CD4-positive, alpha-beta T cell treated with Interleukin-12 subunit alpha and Interleukin-12 subunit beta, for 1 hour (primary cell): ENCODE measurements at places on chromosomes 12 and 14.

DNA sequence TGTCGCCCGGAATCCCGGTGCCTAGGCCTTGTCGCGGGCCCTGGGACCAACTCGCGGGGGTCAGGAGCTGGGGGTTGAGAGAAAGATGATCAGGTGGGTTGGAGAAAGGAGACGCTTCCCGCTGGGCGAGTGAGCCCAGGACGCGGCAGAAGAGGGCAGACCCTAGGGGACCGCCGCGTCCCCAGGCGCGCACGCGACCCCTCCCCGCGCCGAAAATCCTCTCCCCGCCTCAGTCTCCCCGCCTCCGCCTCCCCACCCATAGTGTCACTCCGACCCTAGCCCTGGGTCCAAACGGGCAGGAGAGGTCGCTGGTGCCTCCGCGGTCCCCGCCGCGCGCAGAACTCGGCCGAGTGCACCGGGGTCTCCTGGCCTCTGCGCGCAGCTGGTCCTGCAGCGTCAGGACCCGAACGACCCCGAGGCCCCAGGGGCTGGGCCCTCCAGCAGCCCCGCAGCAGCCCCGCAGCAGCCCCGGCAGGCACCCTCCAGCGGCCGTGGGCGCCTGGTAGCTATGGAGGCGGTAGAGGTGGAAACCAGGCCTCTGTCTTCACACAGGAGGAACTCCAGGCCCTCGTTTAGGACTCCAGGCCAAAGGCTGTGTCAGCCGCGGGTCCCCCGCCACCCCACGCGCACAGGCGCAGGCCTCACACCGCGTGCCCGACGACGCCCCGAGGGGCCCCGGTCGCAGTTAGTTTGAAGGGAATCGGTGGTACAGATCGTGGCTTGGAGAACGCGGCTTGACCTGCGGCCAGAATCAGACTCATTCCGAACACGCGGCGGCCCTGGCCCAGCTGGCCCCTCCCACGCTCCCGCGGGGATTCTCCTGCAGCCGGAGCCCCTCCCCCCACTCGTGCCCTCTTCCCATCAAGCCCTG, 60.1 kb upstream of the EIF5 start:
- DNase-seq: no peak

DNA sequence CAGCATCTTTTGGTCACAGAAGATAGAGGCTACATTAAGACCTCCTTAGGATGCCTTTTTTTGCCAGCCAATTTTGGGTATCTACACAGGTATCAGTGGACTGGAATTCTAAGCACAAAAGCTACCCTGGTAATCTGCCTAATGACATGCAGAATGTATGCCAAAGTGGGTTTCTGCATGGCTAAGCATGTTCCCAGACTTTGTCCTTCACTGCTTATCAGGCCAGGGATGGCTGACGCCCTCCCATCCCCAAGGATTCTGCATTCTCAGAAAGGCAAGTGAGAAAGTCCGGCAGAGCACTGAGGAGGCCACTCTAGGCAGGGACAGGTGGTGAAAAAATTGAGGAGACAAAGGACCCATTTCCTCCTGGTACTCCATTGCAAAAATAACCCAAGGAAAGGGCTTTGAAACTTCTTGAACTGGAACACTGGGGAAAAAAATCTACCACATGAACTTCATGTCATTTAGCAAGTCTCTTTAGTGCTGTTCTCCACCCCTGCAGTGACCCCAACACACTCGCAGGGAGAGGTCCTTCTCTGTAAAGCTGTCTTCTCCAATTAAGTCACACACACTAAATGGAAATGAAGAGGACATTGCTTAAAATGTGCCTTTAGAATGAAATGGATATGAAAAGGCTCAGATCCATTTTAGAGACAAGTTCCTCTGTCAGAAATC, 91.7 kb upstream of the MAX start:
- DNase-seq: no peak

DNA sequence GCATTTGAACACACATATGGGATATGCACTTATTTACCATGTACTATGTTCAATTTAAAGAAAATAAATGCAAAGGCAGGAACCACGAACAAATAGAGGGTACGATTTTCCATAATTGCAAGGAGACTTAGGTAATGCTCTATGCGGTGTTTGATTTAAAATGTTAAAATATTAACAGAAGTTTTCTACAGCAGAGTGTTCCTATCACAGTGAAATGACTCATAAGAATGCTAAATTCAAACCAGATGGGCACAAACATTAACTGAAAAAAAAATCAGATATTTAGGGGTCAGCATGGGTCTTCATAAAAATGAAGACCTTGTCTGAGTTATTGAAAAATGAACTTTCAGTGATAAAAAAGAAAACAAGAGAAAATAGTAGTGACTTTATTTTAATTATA, 65.4 kb downstream of the LLPH start:
- DNase-seq: no peak

DNA sequence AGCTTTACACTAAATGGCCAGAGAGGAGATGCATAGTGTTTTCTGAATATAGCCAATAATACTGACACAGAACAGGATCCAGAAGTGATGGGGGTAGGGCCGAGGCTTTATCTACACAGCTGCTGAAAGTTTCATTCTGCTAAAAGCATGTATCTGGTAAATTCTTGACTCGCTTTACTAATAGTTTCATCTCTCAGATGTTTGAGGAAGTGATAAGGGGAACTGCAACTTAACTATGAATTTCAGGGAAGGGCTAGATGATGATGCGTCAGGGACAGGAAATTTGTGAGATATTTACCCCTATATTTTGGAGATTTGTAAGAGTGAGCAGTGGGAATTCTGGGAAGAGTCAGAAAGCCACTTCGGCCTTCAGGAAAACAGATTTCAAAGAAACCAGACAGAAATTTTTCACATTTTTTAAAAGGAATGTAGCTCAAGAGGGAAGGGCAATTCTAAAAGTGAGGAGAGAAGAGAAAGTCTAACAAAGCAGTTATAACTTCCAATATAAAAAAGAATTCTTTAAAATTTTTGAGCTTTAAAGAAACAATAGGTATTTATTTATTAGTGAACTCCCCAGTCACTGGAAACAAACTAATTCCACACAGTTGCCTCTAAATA, 243.1 kb downstream of the BCAT1 start:
- DNase-seq: no peak

DNA sequence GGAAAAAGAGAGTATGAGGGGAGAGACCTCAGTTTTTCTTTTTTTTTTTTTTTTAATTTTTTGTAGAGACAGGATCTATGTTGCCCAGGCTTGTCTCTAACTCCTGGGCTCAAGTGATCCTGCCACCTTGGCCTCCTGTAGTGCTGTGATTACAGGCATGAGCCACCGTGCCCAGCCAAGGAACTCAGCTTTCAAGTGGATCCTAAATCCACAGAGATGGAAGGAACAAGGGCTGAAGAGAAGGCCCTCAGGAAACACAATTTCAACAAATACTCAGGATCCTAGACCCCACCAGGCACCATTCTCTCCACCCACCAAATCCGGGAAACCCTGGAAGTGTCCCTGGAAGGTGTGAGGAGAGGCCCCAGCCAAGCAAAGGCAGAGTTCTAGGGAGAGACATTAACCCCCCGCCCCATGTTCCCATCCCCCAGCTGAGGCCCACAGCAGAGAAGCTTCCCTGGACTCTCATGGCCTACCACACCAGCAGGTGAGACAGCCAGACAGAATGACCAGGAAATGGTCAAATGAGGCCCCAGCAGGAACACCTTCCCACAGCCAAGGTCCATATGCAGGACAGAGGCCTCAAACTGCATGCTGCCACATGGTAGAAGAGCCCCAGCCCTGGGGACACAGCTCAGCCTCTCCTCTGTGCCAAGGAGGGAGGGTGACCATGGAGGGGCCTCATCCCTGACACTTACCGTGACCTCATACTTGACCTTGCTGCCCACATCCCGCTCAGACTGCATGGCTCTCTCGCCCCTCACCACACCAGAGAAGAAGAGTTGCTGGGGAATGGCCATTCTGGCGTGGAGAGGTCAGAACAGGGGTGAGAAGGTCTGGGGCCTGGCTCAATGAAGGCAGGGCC, 14.1 kb downstream of the ITGA7 start:
- no peak for DNase-seq

DNA sequence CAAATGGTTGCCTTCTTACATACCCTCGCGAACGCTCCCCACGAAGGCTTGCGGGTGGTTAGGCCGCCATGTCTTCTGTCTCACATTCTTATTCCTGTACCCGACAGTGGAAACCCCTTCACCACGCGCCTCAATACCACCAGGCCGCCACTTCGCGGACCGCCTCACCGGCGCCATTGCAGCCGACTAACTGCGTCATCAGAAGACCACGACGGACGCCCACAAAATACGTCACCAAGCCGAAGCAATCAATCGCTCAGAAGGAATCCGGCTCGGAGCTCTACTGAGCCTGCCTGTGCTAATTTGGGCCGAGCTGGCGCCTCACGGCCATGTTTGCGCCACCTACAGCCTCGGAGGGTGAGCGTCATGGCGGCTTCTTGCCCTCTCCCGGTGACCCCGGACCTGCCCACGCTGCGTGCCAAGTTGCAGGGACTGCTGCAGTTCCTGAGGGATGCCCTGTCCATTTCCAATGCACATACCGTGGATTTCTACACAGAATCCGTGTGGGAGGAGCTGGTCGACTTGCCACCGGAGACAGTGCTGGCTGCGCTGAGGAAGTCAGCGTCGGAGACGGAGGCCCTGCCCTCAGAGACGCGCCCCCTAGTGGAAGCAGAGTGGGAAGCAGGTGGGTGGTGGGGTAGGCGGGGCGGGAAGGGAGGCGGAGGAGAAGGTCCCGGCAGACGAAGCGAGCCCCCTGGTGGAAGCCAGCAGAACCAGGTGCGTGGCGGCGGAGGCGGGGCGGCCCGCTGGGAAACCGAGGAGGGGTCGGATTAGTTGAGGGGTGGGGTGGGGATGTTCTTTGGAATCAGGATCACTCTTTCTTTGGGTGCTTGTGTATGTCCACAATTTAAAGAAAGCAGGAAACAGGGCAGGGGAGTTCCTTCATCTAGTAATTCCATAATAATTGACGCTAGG, at the start of the genes CCDC59 and METTL25:
Gene CCDC59, minus strand, starts transcription at position 188 of the 915 bp plus-strand sequence. Its CDS starts 11 bp downstream, at position 177.
Gene METTL25, plus strand, starts transcription at position 330 of the 915 bp plus-strand sequence. Its CDS starts 37 bp downstream, at position 367.
- DNase-seq: peak; percentile 97

DNA sequence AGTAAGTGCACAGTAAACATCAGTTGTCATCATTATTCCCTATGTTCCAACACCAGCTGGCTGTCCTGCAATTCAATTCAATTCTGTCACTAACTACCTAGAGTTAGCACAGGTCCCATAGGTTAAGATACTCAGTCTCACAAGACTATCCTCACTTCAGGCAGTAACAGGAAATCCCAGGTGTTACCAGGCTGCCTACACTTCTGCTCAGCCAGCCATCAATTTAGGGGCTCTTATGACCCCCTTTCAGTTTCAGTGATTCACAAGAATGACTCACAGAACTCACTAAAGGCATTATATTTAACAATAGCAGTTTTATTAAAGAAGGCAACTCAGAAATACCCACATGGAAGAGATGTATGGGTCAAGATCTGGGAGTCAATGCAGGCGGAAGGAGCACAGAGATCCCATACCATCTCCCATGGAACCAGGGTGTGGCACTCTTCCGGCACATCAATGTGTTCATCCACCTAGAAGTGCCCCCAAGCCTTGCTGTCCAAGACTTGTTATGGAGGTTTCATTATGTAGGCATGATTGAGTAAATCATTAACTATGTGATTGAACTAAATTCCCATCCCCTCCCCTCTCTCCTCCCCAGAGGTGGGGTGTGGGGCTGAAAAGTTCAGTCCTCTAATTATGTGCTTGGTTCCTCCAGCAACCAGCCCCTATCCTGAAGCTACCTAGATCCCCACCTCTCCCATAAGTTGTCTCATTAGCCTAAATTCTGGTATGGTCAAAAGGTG, 120.8 kb upstream of the WSCD2 start:
- no peak for DNase-seq

- DNase-seq: no peak
These were observed 104.0 kb downstream of the NCOR2 start for GRCh38 chr12:124463341-124463921.

DNA sequence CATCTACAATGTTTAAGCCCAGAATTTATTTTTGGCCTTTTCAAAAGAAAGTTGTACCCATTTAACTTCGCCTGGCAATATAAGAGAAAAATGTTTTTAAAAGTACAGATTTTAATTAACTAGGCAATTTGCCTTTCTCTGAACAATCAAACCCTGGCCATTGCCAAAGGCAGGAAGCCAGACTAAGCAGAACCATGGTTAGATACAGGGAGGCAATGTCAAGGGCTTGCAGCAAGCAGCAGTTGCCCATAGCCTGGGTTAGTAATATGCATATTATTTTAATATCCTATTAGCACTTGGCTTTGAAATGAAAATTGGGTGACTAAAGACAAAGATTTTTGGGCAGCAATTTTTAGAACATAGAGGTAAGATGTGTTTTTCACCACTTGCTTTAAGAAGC, 51.1 kb upstream of the FRMD6 start:
- no peak for DNase-seq

DNA sequence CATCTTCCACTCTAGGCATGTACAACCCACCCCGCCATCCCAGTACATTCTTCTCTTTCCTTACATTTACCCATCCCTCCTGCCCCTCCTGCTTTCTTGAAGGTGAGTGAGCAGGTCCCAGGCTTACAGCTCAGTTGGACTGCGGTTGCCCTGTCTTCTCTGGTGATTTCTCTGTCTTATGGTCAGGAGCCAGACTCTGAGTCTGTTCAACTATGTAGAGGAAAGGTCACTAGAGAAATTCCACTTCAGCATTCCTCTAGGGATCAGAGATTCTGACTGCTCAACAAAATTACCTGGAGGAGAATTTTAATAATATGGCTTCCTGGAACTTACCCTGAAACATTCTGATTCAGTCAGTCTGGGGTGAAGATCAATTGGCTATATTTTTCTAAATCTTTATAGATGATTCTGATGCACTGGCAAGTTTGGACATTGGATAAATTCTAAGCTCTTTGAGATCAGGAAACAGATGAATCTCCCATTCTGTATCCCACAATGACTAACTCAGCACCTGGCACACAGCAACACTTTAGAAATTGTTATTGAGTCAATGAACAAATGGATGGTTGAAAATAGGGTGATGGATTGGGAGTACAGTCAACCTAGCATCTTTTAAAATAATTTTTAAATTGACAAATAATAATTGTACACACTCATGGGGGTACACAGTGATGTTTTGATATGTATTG, 128.6 kb upstream of the HIF1A start:
- DNase-seq: no peak

DNA sequence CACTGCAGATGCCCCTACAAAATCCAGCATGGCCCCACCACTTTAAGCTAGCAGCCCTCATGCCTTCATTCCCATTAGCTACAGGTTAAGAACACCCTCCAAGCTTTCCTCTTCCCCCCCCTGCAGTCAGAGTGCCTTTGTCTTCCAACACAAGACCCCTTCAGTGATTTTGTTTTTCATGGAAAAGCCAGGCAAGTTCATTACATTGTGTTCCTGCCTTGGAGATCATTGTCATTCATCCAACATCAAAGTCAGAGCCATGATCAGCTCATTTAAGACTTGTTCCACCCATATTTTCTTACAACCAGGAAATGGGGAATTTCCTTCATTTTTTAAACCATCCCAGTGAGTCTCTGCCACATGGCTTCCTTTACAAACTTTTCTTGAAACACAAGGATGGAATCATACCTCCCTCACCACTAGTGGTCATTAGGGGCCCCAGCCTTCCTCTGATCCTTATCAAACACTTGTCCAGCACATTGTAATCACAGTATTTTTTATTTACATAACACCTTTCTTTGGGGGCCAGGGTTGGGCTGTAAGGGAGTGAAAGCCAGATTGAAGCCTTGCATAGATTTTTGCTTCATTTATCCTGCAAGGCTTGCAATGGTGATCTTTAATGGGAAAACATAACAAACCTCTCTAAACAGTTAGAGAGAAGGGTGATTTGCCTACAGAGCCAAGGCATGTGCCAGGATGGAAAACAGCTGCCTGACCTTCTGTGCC, 765.3 kb downstream of the MED13L start:
- DNase-seq: no peak

GRCh38 chr12:62922539-62922938, 12.4 kb downstream of the PPM1H start:
- no peak for DNase-seq
